ENCODE measurements at places on chromosomes 4 and X.

DNA sequence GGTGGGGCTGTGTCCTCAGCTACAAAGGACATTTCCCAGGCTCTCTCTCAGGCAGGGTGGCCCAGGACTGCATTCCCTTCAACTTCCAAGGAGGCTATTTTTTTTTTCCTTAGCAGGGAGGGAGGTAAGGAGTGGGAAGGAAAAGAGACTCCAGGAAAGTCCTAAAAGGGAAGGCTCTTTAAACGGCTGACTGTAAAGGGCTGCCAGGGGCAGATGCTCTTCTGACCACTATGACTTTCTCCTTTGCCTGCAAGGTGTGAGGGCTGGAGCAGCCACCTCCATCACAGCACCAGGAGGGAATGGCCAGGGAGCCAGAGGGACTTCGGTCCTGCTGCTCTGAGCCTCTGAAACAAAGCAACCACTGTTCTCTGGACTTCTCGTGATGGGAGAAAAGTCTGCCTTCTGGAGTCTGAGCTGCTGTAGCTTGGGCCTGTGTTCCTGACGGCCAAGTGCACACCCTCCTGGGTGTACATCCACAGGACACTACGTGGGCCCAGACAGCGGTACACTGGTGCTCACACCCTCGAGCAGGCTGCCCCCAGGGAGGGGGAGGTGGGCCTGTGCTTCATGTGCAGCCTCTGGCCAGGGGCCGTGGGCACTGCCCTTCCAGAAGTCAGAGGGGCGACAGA, 17.9 kb downstream of the NAT8L start:
- no peak for DNase-seq

DNA sequence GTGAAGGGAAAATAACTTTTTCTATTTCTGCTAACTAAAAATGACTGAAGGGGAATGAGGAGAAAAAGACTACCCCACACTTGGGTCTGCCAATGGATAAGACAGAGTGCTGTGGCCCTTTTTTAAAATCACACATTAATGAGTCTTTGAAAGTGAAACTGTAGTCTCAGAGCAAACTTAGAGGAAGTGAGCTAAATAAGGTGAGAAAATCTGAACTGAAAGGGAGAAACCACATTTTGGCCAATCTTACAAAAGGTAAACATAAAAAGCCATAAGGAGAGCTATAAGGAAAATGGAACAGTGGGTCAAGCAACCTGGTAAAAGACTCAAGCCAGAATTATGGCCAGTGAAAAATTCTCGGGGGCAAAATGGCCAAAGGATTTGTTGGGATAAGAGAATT, 755.1 kb upstream of the IGFBP7 start:
- no peak for DNase-seq

DNA sequence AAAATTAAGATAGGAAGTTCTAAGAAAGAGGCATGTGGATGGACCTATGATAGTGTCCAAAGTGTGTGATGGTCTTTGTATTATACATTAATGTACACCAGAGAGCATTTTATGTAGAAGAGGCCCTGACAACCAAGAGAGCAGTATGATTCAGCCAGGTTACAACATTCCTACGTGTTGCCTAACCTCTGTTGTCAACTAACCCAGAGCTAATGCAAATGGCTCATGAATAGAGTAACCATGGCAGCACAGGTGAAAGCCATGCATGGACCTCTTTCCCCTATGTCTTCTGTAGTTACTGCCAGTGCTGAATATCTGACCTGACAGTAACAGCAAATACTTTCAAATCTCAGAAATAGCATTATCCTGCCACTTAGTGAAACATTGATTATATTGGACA, 255.6 kb downstream of the NDST4 start:
- DNase-seq, result no peak

DNA sequence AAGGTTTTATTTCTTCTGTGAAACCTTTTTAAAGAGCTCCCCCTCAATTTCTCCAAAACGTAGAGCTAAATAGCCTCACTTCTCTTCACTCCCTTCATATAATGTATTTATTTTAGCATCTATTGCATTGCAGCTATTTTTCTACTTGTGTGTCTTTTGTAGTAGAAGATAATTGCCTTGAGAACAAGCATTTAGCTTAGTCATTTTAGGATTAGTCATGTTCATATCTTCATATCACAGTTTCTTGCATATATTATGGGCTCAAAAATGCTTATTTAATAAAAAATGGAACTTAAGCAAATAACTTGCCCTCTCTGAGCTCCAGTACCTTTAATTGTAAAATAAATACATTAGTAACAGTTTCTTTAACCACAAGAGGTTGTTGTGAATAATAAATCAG, 72.1 kb upstream of the SPANXC start:
- no peak for DNase-seq

DNA sequence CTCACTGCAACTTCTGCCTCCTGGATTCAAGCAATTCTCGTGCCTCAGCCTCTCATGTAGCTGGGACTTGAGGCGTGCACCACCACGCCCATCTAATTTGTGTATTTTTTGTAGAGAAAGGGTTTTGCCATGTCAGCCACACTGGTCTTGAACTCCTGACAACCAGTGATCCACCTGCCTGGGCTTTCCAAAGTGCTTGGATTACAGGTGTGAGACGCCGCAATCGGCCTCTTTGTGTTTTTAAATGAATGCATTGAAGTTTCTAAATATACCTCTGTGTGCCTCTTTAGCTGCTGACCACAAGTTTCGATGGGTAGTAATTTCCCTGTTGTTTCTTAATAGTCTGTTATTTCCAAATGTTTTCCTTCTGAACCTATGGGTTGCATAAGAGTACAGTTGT, 765.3 kb upstream of the GRIA3 start:
- no peak for DNase-seq

DNA sequence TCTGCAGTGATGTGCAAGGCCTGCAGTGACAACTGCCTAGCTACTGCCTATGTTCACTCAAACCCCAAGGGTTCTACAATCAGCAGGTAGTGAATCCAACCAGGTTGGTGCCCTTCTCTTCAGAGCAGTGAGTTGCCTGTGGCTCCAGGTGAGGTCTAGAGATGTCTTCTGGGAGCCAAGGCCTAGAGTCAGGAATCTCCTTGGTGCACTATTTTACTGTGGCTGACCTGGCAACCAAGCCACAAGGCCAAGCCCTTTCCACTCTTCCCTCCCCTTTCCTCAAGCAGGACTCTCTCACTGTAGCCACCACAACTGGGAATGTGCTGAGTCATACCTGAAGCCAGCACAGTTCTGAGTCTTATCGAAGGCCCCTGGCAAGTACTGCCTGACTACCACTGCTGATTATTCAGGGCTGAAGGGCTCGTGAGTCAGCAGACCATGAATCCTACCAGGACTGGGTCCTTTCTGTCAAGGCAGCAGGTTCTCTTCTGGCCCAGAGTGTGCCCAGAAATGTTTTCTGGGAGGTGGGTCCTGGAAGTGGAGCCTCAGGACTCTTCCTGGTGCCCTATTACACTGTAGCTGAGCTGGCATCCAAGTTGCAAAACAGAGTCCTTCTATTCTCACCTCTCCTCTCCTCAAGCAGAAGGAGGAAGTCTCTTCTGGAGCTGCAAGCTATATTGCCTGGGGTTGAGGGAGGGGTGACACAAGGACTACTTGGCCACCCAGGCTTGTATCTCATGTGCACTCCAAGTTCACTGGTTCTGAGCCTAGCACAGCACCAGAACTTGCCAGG, 111.6 kb downstream of the BTC start:
- no peak for DNase-seq

- DNase-seq, result no peak
Observed at GRCh38 chr4:72817012-72817411, 248.0 kb upstream of the ADAMTS3 start.

DNA sequence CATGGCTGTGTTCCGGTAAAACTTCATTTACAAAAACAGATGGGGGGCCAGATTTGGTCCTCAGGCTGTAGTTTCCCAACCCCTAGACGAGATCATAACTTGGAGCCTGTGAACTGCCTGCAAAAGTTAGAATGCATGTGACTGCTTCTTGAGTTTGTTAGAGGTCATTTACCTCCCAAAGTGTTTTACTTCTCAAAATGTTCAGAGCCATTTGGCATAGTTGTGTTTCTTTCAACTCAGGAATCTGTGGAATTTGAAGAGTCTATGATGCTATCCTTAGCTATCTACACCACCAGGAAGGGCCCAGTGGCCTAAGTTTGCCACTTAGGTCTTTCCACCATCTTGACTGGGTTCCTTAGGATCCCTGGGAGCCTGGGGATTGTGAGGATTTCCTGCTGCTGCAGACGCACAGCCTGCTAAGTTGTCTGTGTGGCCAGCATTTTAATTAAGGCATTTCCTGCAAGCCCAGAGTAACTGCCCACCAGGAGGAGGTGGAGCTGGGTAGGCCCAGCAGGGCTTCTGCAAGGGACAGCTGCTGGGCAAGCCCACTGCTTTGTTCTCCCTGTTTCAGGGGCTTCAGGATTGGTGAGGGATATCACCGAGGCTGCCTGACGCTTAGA, 53.1 kb downstream of the CCNI start:
- DNase-seq, result no peak

GRCh38 chr4:37338972-37339371, 94.4 kb downstream of the NWD2 start:
- DNase-seq, result no peak

GRCh38 chr4:172866421-172866820, 302.2 kb upstream of the GALNT7 start:
- no peak for DNase-seq

- no peak for DNase-seq
Observed at GRCh38 chrX:137771537-137771936, 205.6 kb downstream of the ZIC3 start.

DNA sequence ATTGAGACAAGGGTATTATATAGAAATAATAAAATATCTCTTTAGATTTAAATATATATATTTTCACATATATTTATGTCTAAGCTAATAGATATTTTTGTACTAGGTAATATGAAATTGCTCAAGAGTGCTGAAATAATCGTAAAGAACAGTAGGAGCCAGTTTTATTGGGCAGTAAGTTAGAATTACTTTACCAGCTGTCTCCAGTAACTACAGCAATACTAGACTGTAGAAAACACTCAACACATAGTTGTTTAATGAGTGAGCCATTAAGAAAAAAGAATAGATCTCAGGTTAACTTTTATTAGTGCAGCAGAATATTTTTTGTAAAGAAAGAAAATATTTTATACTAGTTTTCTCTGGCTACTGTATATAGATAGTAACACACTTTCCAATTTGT, 715.2 kb downstream of the TRIML1 start:
- DNase-seq, result no peak

DNA sequence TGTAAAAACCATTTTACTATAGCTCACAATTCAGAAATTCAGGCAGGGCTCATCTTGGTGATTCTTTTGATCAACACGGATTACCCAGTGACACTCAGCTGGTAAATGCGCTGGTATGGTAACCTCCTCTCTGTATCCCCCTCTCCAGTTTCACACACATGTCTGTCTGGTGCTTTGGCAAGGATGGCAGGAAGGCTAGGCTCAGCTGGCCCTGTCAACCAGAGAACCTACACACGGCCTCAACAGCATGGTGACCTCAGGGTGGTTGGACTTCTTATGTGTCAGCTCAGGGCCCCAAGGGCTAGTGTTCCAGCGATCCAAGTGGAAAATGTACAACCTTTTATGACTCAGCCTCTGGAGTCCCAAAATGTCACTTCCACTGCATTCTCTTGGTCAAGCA, 55.7 kb upstream of the EOLA2 start:
- DNase-seq, result no peak

GRCh38 chrX:150942942-150943594, 40.1 kb upstream of the HMGB3 start:
- DNase-seq, result no peak

GRCh38 chr4:109576462-109576861, 16.4 kb downstream of the MCUB start:
- peak; percentile 16 for DNase-seq

- DNase-seq, result no peak
Observed at GRCh38 chr4:1409079-1409478, 2.8 kb upstream of the NKX1-1 start.

DNA sequence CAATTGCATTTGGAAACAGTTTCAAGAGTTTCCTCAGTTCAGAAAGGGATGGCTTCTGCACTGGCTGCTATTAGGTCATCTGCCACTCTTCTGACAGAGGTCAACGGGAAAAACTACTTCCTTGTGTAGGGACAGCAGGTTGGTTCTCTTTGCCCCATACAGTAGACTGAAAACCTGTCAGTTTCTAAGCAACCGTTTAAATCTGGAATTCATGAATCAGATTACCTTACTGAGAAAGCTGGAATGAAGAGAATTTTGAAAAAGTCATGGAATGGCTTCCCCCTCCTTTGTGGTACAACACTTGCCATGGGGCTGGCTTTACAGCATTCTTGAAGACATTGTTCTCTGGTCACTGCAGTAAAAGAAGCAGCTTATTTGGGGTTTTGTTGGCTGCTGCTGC, 240.3 kb downstream of the IL1RAPL2 start:
- DNase-seq, result no peak

DNA sequence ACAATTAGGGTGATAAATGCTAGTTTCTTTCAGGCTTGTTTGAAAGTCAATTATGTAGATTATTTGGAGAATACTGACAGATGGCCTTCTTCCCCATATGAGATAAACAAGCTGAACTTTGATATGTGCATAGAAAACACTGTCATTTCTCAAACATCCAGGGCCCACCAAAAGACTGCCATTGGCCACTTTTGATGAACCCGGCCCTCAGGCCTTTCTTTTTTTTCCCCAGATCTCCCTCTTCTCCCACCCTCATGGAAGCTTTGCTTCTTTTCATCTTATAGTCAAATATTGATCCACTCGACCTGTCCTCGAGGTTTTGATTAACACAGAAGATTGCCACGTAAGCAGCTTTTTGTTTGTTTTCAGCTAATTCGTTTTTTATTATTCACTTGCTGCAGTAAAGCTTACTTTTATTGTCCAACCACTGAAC, 377.4 kb downstream of the SMARCA1 start:
- peak; percentile 32 for DNase-seq

DNA sequence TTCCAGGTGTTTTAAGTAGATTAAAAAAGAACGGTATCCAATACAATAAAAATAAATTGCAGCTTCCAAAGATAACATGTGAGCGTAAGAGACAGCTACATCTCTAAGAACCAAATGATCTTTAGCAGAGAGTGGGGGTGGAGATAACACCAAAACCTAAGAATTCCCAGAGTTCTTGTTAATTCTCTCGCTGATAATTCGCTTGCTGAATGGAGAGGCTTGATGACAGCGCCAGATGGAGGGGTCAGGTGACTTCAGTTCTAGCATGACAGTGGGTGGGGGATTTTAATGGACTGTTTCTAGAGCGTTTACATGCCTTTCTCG, 2.3 kb downstream of the CLCN4 start:
- no peak for DNase-seq

DNA sequence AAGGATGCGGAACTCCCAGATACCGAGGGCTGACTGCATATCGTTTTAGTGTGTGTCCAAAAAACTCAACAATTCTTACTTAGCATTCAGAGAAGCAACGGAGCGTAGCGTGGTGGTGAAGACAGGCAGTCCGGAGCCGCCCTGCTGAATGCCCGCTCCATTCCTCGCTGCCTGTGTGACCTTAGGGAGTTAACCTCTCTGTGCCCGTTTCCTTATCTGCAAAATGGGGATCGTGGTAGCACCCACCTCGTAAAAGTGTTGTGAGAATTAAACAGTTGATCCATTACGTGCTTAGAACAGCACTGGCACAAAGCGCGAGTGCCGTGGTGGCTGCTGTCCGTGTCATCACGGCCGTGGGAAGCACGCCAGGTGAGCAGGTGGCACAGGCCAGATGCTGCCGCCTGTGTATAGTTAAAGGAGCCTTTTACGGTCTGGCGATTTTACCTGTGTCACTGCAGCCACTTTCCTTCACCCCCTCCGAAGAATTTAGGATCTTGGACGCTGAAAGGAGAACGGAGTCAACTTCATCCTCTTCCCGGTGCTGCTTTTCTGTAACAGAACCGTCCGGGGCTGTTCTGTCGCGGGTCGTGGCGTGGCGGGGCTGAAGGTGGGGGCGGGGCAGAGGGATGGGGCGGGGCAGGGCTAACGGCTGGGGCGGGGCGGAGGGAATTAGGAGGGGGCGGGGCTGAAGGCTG, 885 bp downstream of the CCDC110 start:
- no peak for DNase-seq

Data from NCI-H2081 treated with DMSO at 0.1 percent for 48 hours (cell line).